ENCODE measurements at places on chromosomes 4 and X.

- no peak for DNase-seq
Measured at GRCh38 chr4:80419946-80420345, 84.4 kb downstream of the CFAP299 start.

DNA sequence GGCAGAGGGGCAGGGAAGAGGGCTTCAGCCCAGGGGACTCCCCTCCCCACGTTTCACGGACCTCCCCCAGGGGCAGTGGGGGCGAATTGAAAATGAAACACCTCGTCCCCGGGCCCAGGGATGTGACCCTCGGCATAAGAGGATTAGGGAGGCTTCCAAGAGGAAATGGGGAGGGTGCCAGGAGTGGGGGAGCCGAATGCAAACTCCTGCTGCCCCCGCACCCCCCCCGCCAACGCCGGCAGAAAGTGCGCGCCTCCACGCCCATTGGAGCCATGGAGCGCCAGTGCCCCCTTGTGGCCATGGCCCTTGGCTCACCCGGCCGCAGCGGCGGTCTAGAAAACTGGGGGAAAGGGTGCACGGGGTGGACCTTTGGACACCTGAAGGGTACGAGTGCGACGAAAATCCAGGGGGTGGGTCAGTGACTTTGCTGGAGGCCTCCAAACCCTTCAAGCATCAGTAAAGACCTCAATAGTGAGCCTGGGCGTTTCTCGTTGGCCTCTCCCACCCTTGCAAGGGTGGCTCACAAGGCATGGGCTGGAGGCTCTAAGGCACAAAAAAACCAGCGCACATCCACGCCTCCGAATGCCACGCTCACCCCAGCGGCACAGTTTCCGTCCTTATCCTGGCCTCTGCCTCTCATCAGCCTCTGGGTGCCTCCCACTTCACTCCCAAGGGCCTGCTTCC is 120.8 kb upstream of the PJA1 start:
- DNase-seq: no peak

GRCh38 chr4:38049545-38050170 is 89.5 kb downstream of the PTTG2 start:
- no peak for DNase-seq

DNA sequence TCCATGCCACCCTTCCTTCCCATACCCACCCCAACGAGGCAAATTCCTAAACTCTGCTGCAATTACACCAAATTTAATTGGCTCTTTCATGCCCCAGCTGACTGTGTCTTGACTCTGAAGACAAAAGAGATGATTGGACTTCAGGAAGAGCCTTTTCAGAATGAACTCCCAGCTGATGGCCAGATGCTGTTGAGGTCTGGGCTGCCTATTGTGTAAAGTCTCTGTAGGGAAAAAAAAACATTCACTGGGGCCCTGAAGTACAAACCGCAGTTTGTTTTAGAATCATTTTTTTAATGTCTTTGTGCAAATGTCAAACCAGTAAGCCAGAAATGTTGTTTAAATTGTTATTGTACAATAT is 174.8 kb downstream of the HHIP start:
- DNase-seq: no peak

DNA sequence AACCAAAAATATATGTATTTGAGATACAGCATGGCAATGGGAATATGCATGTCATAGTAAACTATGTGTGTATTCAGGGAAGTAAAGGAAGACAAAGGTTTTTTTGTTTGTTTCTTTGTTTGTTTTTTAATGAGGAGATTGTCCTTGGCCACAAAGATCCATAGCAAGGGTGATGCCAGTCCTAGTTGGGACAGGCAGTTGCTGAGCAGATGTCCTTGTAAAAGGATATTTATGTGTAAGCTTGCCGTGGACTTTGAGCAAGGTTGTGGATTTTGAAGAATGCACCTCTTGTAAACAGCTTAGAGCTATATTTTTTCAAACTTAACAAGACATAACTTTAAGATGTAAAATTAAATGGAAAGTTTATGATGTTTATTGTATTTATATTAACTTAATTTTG is 69.9 kb upstream of the GABRE start:
- DNase-seq: no peak

GRCh38 chr4:878796-879728 is 53.1 kb downstream of the GAK start:
- DNase-seq: no peak

- no peak for DNase-seq
Measured at GRCh38 chr4:174523025-174523693, 871 bp upstream of the HPGD start.

DNA sequence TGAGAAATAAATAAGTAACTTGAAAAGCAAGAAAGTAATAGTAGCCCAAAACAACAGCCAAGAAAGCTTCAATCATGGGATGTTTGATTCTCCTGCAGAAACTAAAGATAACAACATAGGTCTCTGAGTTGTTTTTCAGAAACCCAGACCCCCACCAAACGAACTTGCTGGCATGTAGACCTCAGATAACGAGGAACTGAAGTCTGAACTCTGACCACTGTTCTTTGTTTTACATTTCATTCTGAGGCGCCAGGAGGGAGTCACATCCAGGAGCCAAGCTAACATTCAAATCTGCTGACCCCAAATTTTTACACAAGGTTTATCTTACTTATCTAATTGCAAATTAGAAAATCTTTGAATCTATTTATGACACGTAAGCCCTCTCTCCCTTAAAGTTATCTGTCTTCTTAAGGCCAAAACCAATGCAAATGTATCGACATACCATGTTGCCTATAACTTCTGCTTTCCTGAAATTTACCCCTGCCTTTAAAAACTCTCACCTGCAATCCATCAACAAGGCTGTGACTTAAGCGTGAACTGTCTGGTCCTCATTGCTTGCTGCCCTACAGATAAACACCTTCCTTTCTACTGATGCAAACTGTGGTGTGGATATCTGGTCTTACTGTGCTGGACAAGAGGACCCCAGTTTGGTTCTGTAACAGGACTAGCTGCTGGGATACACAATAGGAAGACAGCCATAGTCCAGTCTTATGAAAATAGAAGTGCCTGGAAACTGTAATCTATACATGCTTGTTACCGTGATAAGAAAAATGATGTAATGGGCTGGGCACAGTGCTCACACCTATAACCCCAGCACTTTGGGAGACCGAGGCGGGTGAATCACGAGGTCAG is 37.5 kb upstream of the NEIL3 start:
- DNase-seq: no peak
